ENCODE measurements at places on chromosomes 1 and 21.

GRCh38 chr1:110634455-110635311 lies 28.5 kb upstream of the KCNA2 start:
- no peak for DNase-seq

GRCh38 chr1:171984850-171985485 lies 143.7 kb downstream of the DNM3 start:
- DNase-seq: no peak

- no peak for DNase-seq
These were observed 415.0 kb downstream of the HLX start for GRCh38 chr1:221294242-221294641.

GRCh38 chr1:111593403-111594305 lies 25.9 kb upstream of the RAP1A start:
- DNase-seq: no peak

- no peak for DNase-seq
These were observed 268.1 kb downstream of the GRIK1 start for GRCh38 chr21:29671728-29672127.

DNA sequence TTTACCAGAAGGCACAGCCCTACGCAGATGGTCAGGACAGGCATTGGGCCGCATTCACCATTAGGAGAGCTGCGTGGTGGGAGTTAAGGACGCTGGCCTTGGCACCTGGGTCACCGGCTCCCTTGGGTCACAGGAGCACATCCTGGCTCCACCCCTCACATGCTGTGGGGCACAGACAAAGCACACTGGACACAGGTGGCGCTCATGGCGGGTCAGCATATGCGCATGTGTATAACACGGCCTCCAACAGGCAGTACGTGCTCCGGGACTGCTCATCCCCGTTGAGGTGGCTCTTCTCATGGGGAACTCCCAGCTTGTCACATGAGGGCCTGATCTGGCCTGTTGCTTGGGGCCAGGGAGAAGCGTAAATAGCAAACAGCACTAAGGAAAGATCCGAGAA lies 25.0 kb downstream of the PGBD5 start:
- DNase-seq: no peak

DNA sequence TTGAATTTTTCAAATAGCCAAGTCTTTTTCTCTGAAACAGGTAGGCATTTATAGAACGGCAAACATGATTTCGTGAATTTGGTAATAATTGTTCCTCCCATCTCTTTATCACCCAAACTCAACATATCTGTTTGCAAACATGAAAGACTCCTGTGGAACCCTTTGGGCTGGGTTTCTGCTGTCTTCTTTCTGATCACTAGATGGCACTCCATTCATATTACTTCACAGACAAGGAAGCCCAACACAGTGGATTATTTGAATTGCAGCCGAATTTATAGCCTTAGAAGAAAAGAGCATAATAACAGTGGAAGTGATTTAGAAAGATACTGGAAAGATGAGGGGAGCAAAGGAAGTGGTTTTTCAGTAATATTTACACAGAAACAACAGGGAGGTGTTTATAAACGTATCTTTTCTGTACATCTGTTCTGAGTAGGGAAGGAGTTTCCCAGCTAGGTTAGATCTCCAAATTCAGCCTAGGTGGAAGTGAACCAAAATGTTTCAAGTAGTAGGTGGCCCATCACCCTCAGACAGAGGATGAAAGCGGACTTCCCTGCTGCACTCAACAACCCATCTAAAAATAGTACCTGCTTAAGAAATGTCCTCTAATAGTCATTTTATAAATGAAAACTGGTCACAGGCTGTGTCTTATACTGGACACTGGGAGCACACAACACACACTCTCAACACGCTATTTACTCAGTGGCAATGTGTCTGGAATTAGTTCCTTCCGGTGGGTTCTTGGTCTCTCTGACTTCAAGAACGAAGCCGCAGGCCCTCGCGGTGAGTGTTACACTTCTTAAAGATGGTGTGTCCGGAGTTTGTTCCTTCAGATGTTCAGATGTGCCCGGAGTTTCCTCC lies 67.6 kb downstream of the MAP3K21 start:
- no peak for DNase-seq

DNA sequence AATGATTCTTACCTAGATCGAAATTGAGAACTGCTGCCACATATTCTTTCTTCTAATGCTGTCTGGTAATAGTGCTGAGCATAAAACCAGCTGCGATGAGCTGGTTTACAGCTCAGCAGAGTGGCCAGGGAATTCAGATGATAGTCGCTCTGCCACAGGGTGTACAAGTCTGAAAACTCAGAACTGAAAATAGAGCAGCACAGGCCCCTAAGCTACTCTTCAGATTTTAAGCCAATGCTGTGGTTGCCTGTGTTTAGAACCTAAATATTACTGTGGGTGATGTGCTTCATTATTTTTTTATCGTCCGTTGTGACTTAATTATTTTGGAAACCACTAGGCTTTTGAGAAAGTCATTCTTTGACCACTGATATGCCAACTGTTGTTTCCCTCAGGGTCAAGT lies 152.0 kb downstream of the ADGRL4 start:
- DNase-seq: no peak

DNA sequence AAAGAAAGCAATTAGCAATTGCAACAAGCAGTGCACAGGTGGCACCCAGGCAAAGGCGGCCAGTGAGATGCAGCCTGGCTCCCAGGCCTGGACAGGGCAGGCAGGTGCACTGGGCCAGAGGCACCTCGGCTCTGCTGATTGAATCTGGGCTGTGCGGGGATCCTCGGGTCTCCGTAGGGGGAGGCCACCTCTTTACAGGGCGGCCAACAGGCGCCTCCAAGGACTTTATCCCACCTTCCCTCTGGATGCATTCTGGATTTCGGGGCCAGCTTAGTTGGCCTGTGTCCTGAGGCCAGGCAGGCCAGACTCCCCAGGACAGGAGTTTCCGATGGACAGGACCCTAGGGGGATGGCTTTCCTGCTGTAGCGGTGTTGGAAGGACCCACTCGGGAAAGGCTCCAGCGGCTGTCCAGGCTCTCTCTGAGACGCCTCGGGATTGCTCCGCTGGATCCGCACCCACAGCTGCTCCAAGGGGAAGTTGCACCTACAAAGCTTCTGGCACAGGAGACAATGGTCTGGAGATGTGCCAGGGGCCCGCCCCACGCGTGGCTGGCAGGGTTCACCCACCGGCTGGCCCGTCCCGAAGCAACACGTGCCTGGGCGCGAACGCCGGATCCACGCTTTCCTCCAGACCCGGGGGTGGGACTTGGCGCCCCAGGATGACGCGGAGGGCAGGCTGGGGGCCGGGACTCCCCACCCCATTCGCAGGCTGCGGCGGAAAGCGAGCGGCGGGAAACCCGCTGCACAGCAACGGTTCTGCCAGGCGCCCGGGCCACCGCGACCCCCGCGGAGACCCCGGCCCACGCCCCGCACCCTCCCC lies 810 bp downstream of the SLC19A1 start:
- DNase-seq: peak; percentile 96

GRCh38 chr1:48610628-48611542 lies 138.9 kb upstream of the SPATA6 start:
- DNase-seq: no peak

DNA sequence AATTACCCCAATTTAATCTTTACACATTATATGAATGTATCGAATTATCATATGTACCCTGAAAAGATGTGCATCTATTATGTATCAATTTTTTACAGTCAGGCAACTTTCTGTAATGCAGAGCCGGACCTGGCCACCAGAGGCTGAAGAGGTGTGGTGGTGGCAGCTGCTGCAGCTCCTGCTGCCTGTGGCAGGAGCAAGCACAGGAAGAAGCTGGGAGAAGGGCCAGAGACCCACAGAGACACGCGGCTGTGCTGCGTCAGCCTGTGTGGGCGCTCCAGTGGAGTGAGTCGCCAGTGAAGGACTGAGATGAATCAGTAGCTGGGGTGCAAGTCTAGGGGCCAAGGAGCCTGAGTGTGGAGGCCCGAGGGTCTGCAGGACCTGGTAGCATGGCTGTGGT lies 74.3 kb upstream of the COG2 start:
- no peak for DNase-seq

DNA sequence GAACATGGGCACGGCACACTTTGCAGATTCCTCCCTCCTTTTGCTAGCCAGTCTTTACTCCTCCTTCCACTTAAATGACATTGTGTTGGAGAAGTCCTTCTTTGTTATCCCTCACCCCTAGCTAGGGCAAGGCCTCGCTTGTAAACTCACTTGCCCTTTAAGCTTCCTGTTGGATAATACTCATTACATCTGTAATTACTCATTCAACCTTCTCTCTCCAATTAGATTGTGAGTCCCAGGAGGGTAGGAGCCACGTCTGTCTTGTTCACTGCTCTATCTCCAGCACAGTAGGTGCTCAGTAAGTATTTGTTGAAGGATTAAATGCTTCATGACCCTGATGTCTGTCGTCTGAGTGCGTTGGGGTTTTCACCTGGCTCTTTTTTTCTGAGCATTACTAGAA lies 98.7 kb upstream of the USP24 start:
- DNase-seq: no peak

- DNase-seq: no peak
These were observed 9.7 kb downstream of the CA6 start for GRCh38 chr1:8955406-8955805.

DNA sequence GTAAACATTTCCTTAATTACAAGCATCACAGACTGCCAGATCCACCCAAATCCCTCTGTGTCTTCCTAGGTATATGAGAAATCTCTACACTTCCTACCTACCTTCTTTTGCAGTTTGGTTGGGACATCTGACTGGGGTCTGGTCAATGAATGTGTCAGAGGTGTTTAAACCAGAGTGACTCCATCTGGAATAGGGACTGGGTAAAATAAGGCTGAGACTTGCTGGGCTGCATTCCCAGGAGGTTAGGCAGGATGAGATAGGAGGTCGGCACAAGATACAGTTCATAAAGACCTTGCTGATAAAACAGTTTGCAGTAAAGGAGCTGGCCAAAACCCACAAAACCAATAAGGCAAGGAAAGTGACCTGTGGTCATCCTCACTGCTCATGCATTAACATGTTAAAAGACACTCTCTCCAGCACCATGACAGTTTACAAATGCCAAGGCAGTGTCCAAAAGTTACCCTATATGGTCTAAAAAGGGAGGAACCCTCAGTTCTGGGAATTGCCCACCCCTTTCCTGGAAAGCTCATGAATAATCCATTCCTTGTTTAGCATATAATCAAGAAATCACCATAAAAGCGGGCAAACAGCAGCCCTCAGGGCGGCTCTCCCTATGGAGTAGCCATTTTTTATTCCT lies 87.4 kb upstream of the BACE2 start:
- no peak for DNase-seq

GRCh38 chr1:244047621-244048255 lies 3.3 kb upstream of the ZBTB18 start:
- no peak for DNase-seq

DNA sequence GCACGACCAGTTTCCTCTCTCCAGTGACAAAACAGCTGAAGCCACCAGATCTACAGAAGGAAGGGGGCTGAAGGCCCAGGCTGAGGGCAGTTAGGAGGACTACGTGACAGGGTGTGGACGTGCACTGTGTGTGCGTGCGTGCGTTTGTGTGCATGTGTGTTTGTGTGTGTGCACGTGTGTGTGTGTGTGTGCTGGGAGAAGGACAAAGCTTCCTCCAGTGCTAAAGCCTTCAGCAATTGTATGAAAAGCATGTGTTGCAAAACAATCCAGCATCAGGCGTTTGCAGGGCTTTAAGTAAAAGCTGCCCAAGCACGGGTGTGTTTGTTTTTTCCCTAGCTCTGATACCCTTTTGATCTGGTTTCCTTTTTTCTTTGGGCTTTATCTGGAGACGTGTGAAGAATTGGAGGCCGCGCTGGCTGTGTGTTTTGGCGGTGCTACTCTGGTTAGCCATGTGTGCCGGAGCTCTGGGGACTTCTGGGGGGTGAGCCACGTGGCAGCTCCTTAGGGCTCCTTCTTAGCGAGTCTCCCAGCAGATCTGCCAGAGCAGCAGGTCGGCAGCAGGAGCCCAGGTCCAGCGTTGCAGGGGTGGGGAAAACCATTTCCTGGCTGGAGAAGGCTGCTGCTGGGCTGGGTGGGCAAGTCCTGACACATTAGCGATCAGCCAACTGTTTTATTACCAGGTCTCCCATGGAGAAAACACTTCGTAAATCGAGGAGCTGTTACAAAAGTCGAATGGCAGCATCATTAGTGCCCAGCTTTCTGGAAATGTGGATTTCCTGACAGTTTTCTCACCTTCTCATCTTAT lies 73.4 kb downstream of the UCK2 start:
- no peak for DNase-seq

DNA sequence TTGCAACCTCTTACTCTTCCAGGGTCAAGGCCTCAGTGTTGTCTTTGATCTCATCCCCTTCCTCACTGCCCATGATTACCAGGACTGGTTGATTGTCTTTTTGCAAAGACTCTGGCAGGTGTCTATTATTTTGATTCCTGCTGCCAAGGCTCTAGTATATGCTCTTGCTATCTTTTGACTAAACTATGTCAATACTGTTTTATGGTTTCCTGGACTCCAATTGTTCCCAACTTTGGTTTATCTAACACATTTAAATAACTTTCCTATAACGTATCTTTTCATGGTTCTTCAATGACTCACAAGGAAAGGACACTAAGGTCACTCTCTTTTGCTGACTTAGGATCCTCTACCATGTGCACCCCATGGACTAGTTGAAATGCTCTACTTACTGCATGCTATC lies 141.5 kb downstream of the PTPRC start:
- no peak for DNase-seq

- DNase-seq: no peak
These were observed 50.3 kb downstream of the CDC7 start for GRCh38 chr1:91550961-91551360.

DNA sequence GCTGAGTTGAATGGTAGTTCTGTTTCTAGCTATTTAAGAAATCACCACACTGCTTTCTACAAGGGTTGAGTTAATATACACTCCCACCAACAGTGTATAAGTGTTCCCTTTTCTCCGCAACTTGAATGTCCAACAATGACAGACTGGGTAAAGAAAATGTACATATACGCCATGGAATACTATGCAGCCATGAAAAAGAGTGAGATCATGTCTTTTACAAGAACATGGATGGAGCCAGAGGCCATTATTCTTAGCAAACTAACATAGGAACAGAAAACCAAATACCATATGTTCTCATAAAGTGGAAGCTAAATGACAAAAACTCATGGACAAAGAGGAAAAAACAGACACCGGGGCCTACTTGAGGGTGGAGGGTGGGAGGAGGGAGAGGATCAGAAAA lies 14.8 kb upstream of the TTLL7 start:
- DNase-seq: no peak

GRCh38 chr1:156806512-156807440 lies 9.9 kb downstream of the SH2D2A start:
- DNase-seq: peak; percentile 60
